T-helper 17 cell (primary cell): ENCODE measurements at places on chromosomes 11 and 22.
A peak's percentile ranks its signal among the peaks of the same experiment; 100 is the strongest.

DNA sequence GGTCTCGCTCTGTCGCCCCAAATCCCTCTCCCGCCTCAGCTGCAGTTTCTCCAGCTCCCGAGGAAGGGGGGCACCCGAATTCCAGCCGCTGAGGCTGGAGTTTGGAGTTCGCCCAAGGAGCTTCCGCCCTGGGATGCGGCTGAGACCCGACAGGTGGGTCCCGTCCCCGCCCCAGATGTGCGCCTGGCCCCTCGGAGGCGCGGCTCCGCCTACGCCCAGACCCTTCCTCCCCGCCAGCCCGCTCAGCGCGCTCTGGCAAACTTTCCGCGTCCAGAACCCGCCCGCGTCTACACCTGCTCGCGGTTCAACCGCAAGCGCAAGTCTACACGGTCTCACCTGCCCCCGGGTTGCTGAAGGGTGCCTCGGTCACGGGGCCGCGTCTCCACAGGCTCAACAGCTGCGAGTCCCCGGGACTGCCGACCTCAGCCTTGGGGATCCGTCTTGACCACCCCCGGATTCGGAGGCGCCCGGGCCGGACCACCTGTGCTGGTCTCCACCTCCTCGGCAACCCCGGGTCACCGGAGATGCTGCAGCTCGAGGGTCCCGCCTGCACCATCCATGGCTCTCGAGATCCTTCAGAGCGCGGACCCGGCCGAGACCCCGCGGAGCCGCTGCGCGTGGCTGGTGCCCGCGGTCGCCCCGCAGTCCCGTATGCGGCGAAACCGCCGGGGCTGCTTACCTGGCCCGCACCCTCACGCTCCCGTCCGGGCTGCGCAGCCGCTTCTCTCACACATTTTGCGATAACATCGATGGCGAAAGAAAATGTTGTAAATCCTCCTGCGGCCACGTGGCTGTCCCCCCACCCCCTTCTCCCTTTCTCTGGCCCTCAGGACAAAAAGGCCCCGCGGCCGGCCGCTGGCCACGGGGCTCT is 63.6 kb downstream of the NFAM1 start:
- DNase-seq, result peak; percentile 19

DNA sequence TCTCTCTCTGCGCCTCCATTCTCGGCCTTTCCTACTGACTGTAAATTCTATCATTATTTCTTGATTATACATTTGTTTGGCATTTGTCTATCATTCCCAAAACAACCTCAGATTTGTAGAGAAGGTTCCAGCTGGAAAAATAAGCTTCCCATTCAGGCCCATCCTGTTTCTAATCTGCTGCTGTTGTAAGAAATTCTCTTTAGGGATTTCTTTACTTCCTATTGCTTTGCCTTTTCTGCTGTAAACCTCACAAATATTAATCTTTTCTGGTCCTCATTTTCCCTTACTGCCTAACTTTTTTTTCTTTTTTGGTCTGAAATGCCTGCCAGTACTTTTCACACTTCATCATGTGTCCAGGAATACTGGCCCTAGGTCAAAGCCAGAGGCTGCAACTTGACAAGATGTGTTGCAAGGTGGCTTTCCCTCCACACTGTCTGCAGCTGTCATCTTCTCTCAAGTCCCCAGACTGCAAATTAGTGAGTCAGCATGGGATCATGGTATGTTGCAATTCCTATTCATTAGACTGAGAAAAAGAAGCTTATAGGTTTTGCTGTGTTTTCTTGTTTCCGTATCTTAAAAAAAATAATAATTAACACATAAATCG is 858.7 kb upstream of the CHORDC1 start:
- DNase-seq, result no peak

GRCh38 chr11:27201454-27202302 is 161.1 kb downstream of the BBOX1 start:
- DNase-seq, result no peak

- no peak for DNase-seq
Measured at GRCh38 chr22:19993926-19994325, 22.7 kb downstream of the ARVCF start.

DNA sequence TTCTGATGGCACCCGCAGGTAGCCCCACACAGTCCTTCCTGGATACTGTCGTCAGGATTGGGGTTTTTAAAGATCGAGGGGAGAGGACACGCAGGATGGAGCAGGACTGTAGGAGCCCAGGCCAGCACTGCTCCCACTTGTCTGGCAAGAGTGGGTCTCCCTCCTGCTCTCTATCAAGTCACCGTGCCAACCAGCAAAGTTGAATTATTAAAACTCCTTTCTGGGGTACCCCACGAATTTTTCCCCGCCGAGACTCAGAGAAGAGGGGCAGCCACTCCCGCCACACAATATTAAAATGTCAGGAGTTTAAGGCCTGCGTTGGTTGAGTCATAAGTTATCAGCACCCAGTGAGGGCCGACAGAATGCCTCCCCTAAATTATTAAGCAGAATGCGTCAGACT is 10.1 kb downstream of the LMO1 start:
- no peak for DNase-seq

- DNase-seq, result no peak
Measured at GRCh38 chr11:65352783-65353182, 1.8 kb upstream of the TIGD3 start.

DNA sequence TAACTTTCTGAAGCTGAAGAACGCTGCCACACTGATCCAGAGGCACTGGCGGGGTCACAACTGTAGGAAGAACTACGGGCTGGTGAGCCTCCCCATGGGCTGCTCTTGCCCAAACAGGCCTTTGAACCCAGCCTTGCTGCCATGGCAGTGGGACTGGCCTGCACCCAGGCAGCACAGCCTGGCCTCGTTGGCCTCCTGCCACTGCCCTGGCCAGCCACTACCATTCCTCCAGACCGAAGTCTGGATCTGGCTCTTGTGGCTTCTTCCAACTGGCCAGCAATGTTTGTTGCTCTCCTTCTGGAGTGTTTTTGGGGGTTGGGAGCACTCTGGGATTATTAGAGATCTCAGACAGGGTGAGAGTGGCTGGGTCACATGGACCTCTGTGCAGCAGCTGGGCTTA is 51.0 kb downstream of the MYO7A start:
- DNase-seq, result no peak

- DNase-seq, result no peak
Measured at GRCh38 chr22:36467946-36468345, 13.5 kb downstream of the TXN2 start.

- no peak for DNase-seq
Measured at GRCh38 chr11:1297576-1298473, 11.6 kb downstream of the TOLLIP start.

DNA sequence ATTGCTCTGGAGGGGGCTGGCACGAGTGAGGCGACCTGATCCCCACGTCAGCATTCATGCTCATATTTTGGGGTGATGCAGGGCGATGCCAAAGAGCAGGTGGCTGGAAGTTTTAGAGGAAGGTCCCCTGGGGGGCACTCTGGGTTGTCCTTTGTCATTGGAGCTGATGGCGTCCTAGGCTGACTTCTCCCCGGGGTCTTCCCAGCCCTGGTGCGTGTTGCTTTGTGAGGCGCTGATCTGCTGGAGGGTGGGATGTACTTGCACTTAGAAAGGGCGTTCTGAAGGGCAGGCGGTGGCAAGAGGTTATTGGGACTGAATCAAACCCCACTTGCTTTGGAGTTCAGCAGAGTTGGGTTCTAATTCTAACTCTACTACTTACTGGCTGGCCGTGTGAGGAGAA is 313.3 kb downstream of the NTM start:
- DNase-seq, result no peak

GRCh38 chr11:47175746-47176327 is 842 bp downstream of the ARFGAP2 start:
- no peak for DNase-seq

DNA sequence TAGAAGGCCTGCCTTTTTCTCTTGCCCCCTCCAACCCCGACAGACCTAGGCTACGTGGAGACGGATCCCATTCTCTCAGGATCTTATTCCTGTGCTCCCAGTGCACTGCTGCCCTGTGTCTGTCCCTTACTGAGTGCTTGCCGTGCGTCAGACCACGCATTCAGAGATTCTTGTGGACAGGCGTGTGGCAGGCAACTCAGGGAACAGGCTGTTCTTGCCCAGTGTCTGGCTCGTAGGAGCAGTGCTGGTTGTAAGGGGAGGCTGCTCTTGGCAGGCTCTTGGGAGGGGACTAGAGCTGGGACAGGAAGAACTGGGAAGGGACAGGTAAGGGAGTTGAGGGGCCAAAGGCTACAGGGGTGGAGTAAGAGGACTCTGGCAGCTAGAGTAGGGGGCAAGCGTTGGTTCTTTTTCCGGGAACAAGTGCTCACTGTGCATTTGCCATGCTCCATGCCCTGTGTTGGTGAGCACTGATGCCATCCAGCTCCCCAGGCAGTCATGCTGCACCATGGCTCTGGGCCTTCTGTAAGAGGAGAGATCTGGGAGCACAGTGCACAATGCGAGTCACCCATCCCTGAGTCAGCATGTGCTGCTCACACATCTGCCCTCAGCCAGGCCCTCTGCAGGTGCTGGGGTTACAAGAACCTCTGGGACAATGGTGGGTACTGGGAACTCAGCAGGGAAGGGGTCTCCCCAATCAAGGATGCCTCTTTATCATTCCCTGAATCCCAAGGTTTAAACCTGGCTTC is 119.1 kb downstream of the TBC1D22A start:
- DNase-seq, result no peak

- no peak for DNase-seq
Measured at GRCh38 chr11:57904376-57904775, 119.3 kb upstream of the OR9Q1 start.

GRCh38 chr11:117181586-117182550 is 3.3 kb downstream of the SIDT2 start:
- DNase-seq, result no peak

GRCh38 chr11:111793863-111794262 is 27.7 kb upstream of the PPP2R1B start:
- no peak for DNase-seq

- no peak for DNase-seq
Measured at GRCh38 chr11:27933992-27934829, 173.7 kb downstream of the KIF18A start.

DNA sequence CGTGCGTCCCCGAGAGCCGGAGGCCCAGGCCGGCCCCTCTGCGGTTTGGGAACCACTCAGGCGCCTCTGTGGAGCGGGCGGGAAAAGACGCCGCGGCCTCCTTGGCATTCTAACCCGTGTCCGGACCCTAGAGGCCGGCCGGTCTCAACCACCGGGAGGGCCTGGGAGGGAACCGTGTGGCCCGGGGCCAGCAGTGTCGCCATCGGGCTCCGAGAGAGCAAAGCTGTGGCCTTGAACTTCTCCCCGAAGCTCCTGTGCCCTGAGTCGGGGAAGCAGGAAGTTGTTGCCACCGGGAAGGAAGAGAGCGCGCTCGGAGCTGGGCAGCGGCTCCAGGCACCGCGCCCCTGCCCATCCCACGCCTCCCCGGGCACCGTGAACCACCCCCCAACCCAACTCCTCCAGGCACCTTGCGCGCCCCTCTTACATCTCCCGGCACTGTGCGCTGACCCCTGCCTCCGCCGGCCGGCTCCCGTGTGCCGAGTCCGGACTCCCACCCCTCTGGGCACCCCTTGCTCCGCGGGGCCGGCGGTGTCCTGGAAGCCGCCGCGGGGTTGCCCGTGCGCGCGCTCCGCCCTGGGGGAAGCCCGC is 80.0 kb upstream of the PPARA start:
- peak; percentile 40 for DNase-seq

DNA sequence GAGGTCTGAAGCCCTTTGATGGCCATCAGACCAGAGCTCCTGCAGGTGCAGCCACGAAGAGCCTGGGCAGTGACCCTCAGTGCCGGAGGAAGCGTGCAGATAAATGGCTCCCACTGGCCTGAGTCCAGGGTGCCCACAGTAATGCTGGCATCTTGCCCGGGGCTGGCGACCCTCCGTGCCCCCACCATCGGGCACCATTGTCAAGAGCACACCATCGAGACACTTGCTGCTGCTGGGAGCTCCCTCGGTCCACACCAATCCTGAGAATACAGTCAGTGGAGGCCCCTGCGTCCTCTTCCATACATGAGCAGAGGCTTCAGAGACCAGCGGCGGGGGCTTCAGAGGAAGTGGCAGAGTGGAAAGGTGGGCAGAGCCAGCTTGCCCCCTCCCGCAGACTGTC is 1448.3 kb downstream of the BRD1 start:
- no peak for DNase-seq

DNA sequence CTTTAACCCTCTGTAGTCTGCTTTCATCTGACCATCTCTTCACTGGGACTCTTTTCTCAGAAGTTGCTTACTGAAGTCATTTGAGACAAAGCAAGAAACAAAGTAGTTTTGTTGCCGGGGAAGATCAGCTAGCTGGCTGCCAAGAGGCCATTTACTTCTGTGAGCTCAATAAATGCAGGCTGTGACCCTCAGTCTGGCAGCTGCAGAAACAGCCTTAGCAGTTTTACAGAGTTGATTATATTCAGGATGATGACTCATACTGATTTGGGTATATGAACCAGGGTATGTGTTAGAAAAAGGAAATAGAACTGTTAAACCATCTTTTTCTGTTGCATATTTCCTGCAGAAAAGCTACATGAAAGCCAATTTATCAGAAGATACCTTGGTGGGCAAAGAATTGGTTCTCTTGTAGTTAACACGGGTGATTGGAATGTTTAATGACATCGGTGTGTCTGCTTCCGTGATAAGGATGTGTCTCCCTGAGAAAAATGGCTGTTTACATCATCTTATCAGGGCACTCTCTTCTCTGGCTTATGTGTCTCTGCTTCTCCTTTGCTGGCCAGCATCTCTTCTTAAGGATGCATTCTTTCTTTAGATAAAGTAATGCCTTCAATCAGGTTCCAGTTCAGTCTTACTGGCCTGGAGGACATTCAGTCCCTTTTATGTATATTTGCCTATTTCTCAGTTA is 18.5 kb downstream of the FIBIN start:
- no peak for DNase-seq

GRCh38 chr11:84501750-84502149 is 1125.4 kb downstream of the DLG2 start:
- no peak for DNase-seq

DNA sequence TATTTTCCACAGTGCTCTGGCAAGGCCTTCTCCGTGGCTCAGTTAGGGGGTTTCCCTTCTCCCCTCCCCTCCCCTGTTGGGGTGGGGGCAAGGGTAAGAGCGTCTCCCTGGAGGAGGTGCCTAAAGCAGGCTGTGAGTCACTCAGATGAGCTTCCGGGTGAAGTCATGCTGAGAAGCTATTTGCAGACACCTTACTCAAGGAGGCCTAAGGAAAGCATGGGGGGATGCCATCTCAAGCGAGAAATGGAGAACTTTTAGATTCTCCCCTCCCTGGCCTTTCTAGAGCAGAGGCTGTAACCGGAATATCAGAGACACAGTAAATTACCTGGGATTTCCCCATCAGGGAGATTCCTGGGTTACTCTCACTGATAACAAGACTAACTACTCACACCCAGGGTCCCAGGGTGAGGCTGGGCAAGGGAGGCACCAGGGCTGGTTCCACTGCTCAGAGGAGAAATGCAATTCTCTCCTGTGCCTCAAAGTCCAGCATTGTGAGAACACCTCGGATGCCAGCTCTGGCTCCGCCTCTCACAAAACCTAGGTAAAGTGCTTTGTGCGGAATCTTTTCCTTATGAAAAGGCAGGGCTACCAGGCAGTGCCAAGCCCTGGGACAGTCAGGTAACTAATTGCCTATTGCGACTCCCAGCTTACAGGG is 123.6 kb downstream of the ABTB2 start:
- no peak for DNase-seq
